Stimulated activated CD4-positive, alpha-beta T cell treated with anti-CD3 and anti-CD28 coated beads, Interleukin-15, amount 100 ng/mL, for 1 hour (primary cell): ENCODE measurements at places on chromosomes 11 and 22.

DNA sequence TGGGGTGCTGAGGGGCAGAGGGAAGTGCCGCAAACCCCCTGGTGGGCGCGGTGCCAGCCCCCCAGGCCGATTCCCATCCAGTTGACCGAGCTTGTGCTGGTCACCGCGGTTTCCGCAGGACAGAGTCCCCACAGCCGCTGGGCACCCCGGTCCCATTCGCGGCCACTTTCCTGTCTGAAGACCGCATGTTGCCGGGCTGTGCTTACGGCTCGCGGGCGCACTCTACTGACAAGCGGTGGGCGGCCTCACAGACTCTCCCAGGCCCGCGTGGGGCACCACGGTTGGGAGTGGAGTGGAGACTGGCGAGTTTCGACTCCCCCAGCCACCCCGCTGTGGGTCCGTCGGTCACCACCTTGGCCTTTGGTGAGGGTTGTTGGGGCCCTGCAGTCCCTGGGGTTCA is 648 bp upstream of the H19 start:
- no peak for DNase-seq

DNA sequence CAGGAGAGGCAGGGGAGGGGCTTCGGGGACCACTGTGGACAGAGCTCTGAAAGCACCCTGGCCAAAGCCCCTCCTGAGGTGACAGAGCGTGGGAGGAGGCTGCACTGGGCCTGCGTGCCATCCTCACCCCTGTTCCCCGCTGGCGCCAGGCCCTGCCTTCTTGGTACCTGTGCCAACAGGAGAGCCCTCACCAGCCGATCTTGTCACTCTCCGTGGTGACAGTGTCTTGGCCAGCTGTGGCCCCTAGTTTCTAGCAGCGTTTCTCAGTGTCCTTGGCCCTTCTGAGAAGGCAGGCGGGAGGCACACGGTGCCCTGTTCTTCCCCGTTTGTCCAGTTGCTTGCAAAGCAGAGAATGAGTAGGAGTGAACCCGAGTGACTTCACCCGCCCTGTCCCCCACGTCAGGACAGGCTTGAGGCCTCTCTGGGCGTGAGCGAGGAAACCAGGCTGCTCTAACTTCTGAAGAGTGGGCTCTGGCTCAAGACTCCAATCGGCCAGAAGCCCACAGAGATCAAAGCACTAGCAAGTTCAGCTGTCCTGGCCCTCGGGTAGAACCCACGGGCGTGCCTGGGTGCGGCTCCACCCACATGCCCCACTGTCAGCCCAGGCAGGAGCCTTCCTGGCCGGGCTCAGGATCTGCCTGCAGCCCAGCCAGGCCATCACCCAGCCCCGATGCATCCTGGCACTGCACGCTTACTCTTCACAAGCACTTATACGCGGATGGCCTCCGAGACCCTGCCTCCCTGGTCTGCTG is 60.2 kb upstream of the EMID1 start:
- no peak for DNase-seq

DNA sequence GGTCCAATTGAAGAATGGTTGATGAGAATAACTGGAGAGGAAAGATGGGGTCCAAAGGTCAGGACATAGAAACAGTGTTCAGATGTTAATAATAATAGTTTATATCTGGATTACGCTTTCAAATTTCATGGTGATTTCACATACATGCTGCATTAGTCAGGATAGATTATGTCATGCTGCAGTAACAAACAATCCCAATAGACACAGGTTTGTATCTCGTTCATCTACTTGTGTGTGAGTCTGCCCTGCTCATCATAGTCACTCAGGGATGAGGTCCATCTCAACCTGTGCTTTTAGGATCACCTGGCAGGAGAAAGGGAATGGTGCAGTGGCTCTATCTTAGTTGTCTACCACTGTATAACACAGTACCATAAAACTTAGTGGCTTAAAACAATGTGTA is 48.0 kb upstream of the PLET1 start:
- no peak for DNase-seq

GRCh38 chr11:12200991-12201985 is 90.9 kb downstream of the MICAL2 start:
- no peak for DNase-seq

- DNase-seq: no peak
Observed at GRCh38 chr22:19057999-19058491, 64.2 kb downstream of the DGCR2 start.

DNA sequence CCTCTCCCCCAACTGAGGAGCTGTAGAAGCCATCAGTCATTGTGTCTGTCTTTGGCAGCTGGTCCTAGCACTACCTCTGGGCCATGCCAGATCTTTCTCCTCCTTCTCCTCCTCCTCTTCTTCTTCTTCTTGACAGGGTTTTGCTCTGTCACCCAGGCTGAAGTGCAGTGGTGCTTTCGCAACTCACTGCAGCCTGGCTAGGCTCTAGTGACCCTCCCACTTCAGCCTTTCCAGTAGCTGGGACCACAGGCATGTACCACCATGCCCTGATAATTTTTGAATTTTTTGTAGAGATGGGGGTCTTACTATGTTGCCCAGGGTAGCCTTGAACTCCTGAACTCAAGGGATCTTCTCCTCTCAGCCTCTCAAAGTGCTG is 50.1 kb upstream of the SHANK2 start:
- DNase-seq: no peak

DNA sequence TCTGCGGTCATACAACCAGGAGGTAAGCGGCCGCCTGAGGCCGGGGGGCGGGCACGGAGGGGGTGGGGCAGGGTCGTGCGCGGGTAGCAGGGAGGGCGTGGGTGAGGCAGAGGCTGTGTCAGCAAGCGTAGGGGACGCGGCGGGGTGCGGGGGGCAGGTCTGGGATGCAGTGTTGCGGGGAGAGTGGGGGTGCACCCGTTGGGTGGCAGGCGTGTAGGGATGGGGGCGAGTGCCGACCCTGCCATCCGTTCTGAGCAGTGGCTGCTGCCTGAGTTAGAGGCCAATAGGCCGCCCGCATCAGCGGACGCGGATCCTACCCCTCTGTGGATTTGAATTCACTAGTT is 1.4 kb downstream of the RIC8A start:
- DNase-seq: no peak

GRCh38 chr11:57180081-57180561 is 1.6 kb upstream of the LRRC55 start:
- DNase-seq: no peak

- DNase-seq: no peak
Observed at GRCh38 chr11:118918128-118918685, 7.5 kb downstream of the BCL9L start.

DNA sequence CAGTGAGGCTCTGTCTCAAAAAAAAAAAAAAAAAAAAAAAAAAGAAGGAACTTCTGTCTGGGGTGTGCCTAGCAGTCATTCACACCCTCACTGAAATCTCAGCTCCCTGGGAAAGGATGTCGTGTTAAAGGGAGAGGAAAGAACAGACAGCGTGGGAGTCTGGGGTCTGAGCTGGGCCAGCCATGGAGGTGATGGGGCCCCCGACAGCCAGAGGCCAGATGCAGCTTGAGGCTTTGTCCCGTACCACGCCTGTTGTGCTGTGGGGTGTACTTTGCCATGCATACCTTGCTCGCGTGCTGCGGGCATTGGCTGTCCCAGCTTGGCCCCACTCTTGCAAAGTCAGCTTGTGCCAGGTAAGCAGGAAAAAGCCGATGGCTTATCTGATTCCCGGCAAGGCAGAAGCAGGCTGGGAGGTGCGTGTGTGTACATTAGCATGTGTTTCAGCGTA is 4.6 kb downstream of the SYT12 start:
- no peak for DNase-seq

DNA sequence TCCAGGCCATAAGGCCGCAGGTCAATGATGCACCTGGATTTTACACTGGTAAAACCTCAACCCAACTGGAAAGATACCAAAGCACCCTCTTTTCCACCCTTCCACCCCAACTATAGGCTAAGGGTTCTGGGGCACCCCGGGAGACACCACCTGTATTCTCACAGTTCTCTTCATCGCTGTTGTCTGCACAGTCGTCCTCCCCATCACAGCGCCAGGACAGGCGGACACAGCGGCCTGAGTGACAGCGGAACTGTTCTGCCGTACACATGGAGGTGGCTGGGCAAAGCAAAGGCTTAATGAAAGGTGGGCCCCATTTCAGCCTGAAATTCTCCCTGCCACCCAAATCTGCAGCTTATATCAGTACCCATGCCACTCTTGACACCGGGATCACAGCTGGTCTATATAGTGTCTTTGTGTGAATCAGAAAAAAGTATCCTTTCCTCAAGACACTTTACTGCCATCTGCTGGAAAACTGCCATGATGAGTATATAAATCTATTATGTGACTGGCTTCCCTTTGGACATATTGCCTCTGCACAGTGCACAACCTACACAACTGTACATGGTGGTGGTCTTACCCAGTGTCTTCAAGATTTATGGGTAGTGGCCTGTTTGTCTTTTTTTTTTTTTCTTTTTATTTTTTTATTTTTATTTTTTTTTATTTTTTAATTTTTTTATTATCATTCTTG is 21.5 kb downstream of the LRP4 start:
- DNase-seq: no peak

DNA sequence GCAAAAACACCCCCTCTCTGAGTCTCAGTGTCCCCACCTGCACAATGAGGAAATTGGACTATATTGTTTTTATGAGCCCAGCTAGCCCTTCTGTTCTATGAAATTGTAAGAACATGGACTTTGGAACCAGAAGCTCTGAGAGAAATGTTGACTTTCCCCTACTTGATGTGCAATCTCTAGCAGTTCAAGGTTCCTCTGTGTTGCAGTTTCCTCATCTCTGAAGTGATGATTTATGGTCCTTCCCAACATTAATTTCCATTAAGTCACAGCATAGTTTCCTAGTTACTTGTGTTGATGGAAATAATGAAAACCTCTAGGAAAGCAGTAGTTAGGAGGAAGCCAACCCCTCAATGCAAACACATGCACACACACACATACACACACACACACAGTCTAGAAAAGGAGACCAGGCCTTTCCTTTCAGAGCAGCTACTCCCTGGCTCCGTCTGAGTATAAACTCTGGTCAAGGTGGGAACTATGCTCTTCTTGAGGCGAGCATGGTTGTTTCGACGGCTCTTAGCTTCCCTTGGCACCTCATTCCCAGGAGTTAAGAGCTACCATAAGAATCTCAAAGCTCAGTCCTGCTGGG is 518.4 kb downstream of the SOX6 start:
- DNase-seq: no peak

- no peak for DNase-seq
Observed at GRCh38 chr22:40190501-40190900, 12.8 kb downstream of the TNRC6B start.

DNA sequence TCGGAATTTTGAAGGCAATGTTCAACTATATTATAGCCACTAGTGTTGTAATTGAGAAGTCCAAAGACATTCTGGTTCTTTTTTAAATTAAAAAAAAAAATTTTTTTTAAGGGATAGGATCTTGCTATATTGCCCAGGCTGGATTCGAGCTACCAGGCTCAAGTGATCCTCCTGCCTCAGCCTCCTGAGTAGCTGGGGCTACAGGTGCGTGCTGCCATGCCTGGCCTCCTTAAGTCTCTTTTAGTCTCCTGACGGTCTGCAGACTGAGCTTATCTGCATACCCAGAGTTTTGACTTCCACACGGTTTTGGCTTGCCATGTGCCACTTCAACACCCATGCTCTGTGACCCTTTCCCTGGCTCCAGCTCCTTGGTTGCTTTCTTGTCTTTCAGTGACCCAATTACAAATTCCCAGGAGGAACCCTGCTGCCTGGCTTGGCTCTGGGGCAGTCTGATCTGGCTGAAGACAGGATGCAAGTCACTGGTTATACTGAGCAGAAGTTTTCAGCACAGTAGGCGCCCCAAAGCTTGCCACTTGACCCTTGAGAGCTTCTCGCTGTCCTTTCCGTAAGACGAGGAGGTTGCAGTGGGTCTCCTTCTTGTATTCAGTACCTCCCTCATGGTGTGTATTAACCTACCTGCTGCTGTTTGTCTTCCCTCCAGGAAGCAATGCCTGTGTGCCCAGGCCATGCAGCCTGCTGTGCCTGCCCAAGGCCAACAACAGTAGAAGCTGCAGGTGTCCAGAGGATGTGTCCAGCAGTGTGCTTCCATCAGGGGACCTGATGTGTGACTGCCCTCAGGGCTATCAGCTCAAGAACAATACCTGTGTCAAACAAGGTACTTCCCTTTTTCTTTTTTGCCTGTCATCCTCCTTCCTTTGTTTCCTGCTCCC is 113.8 kb upstream of the SORL1-AS1 start:
- DNase-seq: no peak

GRCh38 chr11:121112498-121113455 is 11.7 kb downstream of the TECTA start:
- no peak for DNase-seq

DNA sequence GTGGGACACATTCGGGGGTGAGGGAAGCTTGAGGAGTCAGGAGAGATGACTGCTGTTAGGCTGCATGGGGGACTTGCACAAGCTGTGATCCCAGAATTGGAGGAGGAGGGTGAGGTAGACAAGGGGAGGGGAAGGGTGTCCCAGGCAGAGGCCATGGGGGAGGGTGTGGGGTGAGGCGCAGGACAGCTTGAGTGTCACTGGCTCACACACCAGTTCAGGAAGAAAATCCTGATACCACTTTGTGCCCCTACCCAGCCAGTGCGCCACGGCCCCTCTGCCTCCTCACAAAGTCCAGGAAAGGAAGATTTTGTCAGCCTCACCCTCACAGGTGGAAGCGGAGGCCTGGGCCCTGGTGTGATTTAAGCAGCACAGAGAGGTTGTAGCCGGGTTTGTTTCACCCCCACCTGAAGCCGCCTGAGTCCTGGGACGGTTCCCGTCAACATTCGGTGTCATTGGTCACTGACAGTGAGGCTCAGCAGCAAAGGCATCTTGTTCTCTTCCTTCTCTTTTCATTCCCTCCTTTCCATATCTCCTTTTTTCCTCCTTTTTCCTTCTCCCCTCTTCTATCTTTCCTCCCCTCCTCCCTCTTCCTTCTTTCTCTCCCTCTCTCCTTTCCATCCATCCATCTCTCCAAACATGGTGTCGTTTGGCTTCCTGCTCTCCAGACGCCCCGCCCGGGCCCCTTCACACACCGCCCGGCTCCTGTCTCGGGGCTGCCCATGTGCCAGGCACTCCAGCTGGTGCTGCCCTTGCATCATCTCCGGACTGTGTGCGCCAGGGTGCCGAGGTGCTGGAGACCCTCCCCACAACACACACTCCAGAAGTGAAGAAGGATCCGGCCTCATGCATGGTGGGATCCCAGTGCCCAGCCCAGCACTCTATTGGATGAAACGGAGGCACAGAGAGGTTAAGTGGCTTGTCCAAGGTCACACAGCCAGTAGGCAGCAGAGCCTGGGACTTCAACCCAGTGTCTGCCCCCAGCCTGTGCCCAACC is 89.3 kb downstream of the MPPED1 start:
- no peak for DNase-seq

DNA sequence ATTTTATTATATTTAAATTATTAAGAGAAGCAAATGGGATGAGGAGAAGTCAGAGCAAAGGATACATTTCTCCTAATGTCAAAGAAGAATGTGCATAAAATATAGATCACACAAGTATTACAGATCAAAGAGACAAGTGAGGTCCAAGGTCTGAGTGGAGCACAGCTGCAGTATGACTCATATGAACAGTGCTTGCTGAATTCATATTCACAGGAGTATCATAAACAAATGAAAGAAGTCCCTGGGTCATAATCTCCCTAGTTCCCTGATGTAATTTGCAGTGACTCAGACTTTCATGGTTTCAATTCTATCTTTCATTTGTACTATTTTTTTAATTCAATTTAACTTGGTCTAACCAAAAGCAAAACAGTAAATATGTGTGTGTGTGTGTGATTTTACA is 499.0 kb upstream of the CCDC179 start:
- DNase-seq: no peak
